ENCODE measurements at places on chromosomes 2 and 18. TPM values are rescaled to one million over a fixed set of nuclear protein-coding genes. Genes with fewer than 3 reads are reported as not detected.

TMEFF2 gene
- not detected for total RNA-seq

GKN1 gene
- not detected for total RNA-seq

SLC9A2 gene
- not detected for total RNA-seq

SERTAD2 gene
- 31.0 TPM for total RNA-seq

CPLX4 gene
- total RNA-seq, result not detected

GNAL gene
- 0.14 TPM for total RNA-seq

CD207 gene
- total RNA-seq, result not detected

NRP2 gene
- total RNA-seq, result 59.9 TPM

GPR45 gene
- total RNA-seq, result not detected

CRACDL gene
- total RNA-seq, result 0.55 TPM

CFAP65 gene
- not detected for total RNA-seq

TMEM17 gene
- not detected for total RNA-seq

CTNNA2 gene
- not detected for total RNA-seq

ZNF532 gene
- 4.3 TPM for total RNA-seq

CEP68 gene
- total RNA-seq, result 5.9 TPM

CREG2 gene
- not detected for total RNA-seq

FOXI3 gene
- total RNA-seq, result not detected

CNDP1 gene
- total RNA-seq, result 0.09 TPM

ARID5A gene
- total RNA-seq, result 164 TPM

ATIC gene
- total RNA-seq, result 296 TPM

ERMN gene
- 1.9 TPM for total RNA-seq

MLPH gene
- not detected for total RNA-seq

RNF25 gene
- 25.8 TPM for total RNA-seq

SLC11A1 gene
- 0.18 TPM for total RNA-seq

PECR gene
- 15.2 TPM for total RNA-seq

MITD1 gene
- 49.7 TPM for total RNA-seq

STARD6 gene
- total RNA-seq, result not detected
